ENCODE measurements at places on chromosomes 7 and 10.
A peak's percentile ranks its signal among the peaks of the same experiment; 100 is the strongest.

DNA sequence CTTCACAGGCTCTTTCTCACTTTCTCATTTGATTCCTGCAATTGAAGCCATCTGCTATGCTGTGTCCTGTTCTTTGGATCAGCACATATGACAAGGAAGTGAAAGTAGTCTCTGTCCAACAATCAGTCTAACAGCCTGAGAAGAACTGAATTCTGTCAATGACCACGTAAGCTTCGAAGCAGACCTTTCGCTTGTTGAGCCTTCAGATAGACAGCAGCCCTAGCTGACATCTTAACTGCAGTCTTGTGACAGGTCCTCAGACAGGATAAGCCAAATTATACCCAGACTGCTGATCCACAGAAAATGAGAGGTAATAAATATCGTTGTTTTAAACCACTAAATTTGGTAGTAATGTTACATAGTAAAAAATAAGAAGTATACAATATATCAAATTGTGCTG lies 691.0 kb upstream of the LRRTM3 start:
- no peak for DNase-seq

- DNase-seq = no peak
Observed at GRCh38 chr7:130047831-130048230, 3.3 kb downstream of the ZC3HC1 start.

DNA sequence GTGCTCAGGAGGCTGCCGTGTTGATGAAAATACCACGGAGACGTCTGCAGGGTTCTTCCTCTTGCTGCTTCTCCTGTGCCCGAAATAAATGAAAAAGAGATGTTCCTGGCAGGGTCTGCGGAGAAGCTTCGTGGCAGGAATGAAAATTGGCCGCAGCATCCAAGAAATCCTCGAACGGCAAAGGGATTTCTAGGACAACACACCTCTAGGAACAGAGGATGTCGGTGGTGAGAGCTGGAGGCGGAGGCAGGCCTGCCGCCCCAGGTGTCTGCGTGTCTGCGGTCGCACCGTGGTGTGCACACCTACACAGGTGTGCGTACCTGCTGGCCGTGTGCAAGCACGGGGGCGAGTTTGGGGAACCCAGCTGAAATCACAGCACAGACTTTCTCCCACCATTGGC lies 43.4 kb downstream of the TMEM130 start:
- DNase-seq = no peak

DNA sequence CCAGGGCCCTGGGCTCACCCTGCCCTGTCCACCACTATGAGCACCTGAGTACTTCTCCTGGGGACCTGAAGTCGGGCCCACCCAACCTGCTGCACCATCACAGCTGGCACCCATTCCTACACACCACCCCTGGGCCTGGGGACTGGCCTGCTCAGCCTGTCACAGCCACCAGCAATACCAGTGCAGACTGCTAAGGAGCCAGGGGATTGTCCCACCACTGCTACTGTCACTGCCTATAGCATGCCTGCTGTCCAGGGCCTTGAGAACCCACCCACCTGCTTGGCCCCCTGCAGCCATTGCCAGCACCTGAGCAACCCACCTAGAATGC lies 624.8 kb upstream of the FOXK1 start:
- DNase-seq = no peak

DNA sequence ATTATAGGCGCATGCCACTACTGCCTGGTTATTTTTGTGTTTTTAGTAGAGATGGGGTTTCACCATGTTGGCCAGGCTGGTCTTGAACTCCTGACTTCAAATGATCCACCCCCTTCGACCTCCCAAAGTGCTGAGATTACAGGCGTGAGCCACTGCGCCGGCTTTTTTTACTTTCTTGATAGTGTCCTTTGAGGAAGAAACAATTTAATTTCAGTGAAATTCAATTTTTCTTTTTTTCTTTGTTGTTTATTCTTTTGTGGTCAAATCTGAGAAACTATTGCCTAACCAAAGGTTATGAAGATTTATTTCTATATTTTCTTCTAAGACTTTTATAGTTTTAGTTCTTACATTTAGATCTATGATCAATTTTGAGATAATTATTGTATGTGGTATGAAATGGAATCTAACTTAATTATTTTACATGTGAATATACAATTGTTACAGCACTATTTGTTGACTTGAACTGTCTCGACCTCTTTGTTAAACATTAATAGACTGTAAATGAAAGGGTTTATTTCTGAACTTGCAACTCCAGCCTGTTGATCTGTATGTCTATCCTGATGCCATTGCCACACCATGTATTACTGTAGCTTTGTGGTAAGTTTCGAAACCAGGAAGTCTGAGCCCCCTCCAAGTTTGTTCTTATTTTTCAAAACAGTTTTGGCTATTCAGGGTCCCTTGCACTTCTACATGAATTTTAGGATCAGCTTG lies 19.8 kb upstream of the RASSF4 start:
- no peak for DNase-seq

DNA sequence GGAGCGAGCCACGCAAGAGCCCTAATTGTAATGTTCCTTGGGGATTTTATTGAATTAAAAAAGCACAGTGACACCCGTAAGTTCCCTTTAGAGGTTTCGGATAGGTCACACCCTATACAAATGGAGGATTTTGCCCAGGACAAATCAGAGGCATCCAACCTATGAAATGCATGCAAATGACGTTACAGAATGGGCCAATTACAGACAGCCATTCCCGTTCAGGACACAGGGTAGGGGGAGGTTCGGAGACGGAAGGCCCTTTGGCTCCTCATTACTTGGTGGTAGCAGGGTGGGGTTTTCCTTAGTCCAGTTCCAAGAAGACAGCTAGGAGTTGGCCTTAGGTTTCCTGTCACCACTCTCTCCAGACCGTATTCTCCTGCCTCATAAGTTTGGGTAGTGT lies 754.1 kb downstream of the IPMK start:
- DNase-seq = no peak

DNA sequence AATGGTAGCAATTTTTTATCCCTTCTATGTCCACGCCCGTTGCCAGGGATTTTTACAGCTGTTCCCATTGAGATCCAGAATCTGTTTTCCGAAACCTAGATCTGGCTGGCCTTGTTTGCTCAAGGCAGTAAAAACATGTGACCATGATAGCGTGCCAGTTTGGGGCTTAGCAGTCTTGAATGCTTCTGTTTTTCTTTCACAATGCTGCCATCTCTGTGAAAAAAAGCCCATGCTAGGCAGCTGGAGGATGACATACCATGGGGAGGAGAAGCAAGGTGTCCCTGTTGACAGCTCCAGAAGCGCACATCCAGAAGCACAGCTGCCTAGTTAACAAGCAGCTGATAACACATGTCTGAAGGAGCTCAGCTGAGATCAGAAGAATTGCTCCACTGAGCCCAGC lies 2.2 kb upstream of the ZNF92 start:
- DNase-seq = no peak

GRCh38 chr10:124320778-124321432 lies 97.8 kb downstream of the OAT start:
- no peak for DNase-seq

DNA sequence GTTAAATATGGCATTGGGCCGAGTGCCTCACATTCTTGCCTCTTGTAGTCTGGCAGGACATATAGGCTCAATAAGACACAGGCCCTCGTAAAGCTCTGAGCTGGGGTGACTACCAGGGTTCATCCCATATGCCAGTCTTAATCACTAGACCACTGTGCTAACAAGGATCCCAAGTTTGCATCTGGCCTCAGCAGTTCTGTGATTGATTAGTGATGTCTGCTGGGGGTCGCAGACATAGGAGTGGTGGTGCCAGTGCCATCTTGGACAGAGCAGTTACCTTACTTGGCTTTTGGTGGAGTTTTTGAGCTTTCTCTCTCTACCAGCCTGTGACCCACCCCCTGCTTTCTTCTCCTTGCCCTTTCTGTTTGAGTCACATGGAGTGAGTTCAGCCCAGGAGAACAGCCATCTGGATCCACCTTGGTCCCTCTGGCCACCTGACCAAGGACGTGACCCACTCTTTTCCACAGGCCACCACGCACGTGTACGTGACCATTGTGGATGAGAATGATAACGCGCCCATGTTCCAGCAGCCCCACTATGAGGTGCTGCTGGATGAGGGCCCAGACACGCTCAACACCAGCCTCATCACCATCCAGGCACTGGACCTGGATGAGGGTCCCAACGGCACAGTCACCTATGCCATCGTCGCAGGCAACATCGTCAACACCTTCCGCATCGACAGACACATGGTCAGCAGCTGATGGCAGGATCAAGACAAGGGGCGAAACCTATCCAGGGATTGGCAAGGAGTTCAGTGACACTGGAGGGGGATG lies 4.1 kb upstream of the VSIR start:
- no peak for DNase-seq

DNA sequence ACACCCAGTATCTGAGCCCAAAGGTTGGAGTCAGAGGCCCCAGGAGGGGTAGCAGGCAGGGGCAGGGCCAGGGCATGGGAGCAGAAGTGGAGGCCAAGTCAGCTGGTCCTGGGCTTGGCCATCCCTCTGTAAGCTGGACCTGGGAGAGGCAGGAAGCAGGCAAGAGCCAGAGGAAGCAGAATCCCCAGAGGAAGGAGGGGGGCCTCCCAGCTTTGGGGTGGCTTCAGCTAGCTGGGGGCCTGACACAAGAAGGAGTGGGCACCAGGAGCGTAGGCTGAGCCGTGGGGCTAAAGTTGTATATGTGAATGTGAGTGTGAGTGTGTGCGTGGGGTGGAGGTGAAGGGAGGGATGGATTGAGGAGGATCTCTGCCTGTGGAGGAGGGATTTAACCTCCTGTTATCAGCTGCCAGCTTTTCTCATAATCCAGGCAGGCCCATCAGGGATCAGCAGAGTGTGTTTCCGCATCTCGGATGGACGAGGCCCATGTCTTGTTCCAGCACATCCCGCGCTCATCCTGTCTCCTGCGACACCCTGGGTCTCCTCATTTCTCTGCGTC lies 54.0 kb downstream of the NEURL1 start:
- no peak for DNase-seq

- DNase-seq = no peak
Observed at GRCh38 chr10:116880716-116881482, 31.6 kb downstream of the ENO4 start.

- DNase-seq = no peak
Observed at GRCh38 chr7:47095946-47096345, 486.0 kb downstream of the TNS3 start.

- peak; percentile 13 for DNase-seq
Observed at GRCh38 chr7:106111655-106112117, 426 bp downstream of the SYPL1 start.

- DNase-seq = no peak
Observed at GRCh38 chr10:72107325-72108003, 19.1 kb upstream of the SPOCK2 start.

DNA sequence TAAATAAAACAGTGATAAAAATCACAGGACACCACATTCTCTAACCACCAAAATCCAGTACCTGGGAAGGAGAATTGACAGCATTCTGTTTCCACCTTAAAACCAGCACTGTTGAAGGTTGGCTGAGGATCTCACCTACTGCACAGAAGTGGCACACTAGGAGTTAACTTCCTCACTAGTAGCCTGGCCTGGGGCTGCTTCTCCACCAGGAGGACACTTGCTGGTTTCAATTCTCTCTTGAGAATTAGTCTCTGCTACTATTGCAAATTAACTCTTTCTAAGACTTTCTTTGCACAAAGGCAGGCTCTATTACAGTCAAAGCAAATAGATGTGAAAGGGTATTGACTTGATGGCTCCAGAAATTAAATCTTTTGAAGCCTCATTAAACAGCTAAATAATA lies 2.3 kb upstream of the CTTNBP2 start:
- DNase-seq = no peak

Measured in stimulated activated CD8-positive, alpha-beta memory T cell treated with anti-CD3 and anti-CD28 coated beads, Interleukin-15, amount 100 ng/mL, for 24 hours (primary cell).